ENCODE measurements at places on chromosomes 7 and 10.

DNA sequence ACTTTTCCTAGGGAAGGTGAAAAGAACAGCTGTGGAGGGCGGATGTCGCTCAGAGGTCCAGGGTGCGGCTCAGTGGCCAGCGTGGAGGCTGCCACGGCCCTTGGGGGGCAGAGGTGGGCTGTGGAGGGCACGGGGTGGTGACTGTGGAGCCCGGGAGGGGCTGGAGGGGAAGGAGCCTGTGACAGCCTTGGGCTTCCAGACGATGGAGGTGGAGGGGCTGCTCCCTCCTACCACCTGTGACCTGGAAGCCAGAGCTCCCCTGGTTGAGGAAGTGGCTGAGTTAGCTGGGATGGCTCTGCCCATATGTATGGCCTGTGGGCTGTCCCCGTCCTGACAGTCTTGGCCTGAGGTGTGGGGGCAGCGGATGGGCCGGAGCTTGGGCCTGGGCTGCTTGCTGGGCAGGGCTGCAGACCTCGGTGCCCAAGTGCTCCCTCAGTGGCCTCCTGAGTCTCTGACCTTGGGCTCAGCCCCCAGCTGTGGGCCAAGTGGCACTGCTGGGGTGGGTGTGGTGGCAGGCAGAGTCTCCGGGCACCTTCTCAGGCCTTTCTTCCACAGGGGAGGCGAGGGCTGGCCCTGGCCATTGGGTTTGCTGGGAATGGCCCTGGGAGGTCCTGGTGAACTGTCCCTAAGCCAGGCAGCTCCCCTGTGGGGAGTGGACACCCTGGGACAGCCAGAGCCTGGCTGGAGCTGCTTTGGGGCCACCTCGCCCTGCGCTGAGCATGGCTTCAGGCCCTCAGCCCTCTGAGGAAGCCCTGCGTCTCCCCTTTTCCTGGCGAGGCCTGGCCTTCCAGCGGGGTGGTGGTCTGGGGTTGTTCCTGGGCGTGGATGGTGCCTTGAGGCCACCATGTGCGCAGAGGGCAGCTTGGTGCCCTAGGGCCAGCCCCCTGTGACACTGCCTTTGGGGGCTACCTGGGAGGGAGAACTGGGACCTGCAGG is 3.9 kb downstream of the BRI3 start:
- no peak for DNase-seq

DNA sequence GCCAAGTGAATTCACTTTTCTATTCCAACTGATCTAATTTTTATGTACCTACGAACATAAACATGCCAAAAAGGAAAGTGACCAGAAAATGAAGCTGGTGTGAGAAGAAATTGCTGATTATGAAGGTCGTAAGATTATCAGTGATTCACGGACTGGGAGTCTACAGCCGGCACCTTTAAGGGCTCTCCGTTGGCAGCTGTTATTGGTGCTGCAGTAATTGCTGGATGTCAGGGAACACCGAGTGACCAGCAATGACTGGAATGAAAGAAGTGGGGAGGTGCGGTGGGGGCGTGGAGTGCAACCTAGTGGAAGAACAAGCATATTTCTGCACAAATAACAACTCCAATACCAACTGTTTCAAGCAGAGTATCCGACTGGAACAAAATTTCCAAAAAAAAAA is 109.8 kb upstream of the TARP start:
- DNase-seq, result no peak

- no peak for DNase-seq
Observed at GRCh38 chr10:64101606-64102263, 580.5 kb downstream of the REEP3 start.

DNA sequence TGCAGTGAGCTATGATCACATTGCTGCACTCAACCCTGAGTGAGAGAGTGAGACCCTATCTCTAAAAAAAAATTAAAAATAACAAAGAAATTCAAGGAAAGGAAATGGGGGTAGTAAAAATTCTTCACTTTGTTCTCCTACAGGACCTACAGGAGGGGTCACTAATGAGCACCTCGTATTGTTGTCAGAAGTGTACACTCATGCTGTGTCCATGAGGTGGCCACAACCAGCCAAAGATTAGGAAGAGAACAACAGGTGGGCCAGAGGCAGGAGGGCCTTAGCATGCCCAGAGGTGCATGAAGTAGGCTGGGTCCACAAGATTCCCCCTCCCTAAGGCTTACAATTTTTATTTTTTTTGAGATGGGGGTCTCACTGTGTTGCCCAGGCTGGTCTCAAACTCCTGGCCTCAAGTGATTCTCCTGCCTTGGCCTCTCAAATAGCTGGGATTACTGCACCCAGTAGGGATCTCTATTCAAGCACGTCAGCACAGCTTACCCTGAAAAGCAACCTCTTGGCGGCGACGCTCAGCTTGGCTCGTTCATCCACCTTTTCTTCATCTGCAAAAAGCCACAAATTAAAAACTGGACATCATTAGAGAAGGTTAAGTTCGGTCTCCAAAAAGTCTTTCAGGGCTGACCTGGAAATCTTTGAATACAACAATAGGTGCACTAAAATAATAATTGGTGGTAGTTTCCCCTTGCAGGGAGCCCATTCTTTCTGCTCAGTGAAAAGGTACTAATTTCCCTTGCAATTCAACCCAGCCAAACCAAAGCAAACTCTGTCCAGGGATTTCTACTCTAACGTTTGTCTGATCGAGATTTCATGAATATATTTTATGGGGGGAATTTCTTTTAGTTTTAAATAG is 104.4 kb downstream of the SVIL start:
- DNase-seq, result no peak

GRCh38 chr10:78460204-78460603 is 426.5 kb downstream of the RPS24 start:
- no peak for DNase-seq

GRCh38 chr7:327233-327931 is 37.4 kb downstream of the FOXL3 start:
- peak; percentile 47 for DNase-seq

- DNase-seq, result no peak
Observed at GRCh38 chr7:151125470-151125845, 39.2 kb downstream of the AGAP3 start.

Data from RWPE2 (cell line).